ENCODE measurements at places on chromosomes 6 and 20.
A peak's percentile ranks its signal among the peaks of the same experiment; 100 is the strongest.

GRCh38 chr6:142301651-142302391 is at the start of gene ADGRG6:
Gene ADGRG6, plus strand, starts transcription at chr6:142302007. Its CDS starts 323 bp downstream, at chr6:142302330.
- DNase-seq: peak; percentile 57

GRCh38 chr20:46554828-46555227 is 4.4 kb upstream of the OCSTAMP start:
- no peak for DNase-seq

DNA sequence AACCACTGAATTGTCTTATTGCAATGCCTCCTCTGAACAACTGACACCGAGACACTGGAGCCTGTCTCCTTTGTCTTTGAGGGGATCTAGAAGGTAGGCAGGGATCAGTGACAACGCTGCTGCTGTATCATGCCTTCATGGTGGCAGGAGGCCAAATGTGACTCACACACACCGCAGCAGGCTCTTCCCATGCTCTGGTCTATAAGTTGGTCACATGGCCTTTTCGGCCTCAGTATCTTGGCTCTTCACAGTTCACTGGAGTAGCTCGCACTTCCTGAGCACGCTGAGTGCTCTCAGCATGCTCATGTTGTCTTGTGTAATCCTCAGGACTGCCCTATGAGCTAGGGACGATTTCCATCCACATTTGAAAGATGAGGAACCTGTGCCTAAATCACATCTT is 167.4 kb upstream of the PCSK2 start:
- DNase-seq: no peak

DNA sequence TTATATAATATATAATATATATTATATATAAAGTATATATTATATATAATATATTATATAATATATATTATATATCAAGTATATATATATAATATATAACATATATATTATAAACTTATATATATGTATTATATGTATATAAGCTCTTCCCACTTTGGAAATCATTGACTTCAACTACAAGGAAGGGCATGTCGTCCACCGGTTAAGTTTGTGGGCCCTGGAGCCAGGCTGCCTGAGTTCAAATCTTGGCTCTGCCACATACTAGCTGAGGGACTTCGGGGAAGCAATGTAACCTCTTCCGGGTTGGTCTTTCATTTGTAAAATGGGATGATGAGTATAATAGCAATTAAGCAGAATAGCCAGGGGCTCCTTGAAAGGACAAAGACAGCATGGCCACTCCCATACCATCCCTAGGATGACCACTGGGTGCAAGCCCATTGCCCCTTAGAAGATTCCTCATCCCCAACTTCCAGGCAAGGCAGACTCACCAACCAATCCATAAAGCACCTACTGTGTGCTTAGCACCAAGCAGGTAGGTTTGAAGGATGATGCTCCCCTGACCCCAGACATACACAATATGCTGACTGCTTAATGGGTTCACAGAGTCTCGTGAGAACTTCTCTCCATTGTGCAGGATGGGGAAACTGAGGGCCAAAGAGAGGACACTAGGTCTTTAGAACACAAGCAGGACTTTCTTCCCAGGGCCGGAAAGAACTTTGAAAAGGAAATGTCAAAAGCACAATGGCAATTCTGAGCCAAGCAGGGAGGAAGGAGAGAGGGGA is 163.2 kb downstream of the MRPL14 start:
- no peak for DNase-seq

GRCh38 chr6:46199387-46199786 is 28.6 kb upstream of the ENPP5 start:
- DNase-seq: no peak

GRCh38 chr20:32477594-32478512 is 107.3 kb downstream of the NOL4L start:
- DNase-seq: no peak

DNA sequence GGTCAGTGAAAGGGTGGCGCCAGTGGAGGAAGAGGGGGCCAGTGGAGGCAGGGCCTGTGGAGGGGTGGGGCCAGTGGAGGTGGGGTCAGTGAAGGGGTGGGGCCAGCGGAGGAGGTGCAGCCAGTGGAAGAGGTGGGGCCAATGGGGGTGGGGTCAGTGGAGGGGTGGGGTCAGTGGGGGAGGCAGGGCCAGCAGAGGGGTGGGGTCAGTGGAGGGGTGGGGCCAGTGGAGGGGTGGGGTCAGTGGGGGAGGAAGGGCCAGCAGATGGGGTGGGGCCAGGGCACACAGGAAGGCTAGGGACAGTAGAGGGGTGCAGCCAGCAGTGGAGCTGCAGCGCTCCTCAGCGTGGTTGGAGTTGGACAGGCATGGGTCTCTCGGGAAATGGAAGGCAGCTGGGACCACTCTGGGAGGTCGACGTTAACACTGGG is 18.7 kb downstream of the ADRM1 start:
- no peak for DNase-seq
